ENCODE measurements at places on chromosomes 5 and 9.

- DNase-seq: no peak
Measured at GRCh38 chr5:68964679-68965078, 129.1 kb upstream of the SLC30A5 start.

- no peak for DNase-seq
Measured at GRCh38 chr5:116838011-116838536, 263.5 kb upstream of the SEMA6A start.

DNA sequence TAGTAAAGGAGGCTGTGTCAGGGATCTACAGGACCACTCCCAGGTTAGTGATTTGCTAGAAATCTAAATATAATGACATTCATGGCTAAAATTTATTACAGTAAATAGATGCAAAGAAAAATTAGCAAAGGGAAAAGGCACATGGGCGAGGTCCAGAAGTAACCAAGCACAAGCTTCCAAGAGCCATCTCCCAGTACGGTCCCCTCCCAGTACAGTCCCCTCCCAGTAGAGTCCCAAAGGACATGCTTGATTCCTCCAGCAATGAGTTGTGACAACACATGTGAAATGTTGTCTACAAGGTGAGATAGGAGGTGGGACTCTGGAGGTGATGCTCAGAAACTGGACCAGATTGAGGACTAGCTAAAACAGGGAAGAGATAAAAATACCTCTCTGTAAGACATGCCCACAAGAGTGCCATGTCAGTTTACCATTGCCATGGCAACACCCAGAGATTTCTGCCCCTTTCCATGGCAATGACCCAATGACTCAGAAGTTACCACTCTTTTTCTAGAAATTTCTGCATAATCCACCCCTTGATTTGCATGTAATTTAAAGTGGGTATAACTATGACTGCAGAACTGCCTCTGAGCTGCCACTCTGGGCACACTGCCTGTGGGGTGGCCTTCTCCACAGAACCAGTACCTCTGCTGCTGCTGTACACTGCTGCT, 27.9 kb upstream of the CEMIP2 start:
- no peak for DNase-seq

GRCh38 chr5:102802708-102803458, 47.8 kb downstream of the PAM start:
- no peak for DNase-seq

DNA sequence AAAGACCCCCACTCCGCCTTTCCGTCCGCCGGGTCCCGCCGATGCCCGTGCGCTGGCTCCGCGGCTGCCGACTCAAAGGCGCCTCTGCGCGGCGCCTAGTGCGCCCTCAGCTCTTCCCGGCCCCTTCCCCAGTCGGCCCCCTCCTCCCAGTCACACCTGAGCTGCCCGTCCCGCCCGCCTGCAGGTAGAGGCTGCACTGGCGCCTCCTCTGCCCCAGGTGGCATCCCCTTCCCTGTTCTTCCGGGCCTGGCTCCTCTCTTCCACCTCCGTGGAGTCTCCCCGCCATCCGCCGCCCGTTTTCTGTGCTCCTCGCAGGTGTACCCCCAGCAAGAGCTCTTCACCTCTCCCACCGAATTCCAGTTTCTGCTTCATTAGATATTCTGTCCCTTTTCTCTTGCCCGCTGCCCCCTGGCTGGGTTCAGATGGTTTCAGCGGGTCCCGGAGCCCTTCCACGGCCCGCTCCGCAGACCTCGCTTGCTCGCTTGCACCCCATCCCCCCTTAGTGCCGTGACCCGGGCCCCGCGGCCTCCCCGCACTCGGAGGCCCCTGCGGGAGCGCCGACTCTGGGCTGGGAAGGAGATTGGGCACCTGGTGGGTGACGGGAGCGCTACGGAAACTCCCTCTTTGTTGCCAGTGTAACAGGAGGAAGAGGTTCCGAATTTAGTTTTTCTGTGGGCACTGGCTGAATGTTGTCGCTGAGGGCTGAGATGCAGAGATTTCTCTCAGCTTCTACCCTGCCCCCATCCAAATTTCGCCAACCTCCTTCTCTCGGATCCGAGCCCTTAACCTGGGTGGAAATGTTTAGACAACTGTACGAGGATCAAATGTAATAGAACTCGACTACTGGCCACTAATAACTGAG, 809 bp downstream of the SLC44A1 start:
- no peak for DNase-seq

DNA sequence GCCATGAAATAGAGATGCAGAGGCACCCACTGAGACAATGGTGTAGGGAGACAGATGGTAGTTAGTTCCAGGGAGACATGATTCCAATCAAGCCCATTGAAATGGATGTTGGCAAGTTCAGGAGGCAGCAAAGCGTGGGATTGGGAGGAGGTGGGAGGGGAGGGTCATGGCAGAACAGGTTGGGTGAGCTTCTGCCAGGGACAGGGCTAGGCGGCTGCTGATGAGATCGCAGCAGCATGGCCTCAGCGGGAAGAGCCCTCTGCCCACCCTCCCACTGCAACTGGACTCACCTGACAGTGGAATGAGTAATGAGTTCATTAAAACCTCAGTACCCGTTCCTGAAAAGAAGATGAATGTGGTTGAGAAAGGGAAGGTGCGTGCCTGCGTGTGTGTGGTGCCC, 418.2 kb downstream of the CDK5RAP2 start:
- DNase-seq: no peak

Measured in stimulated activated CD8-positive, alpha-beta memory T cell treated with anti-CD3 and anti-CD28 coated beads, Interleukin-7, amount 100 ng/mL, for 24 hours (primary cell).